HT-29 (cell line): ENCODE measurements at places on chromosomes 12 and 14.

- DNase-seq = no peak
These were observed 54.5 kb upstream of the MMP17 start for GRCh38 chr12:131773582-131774221.

DNA sequence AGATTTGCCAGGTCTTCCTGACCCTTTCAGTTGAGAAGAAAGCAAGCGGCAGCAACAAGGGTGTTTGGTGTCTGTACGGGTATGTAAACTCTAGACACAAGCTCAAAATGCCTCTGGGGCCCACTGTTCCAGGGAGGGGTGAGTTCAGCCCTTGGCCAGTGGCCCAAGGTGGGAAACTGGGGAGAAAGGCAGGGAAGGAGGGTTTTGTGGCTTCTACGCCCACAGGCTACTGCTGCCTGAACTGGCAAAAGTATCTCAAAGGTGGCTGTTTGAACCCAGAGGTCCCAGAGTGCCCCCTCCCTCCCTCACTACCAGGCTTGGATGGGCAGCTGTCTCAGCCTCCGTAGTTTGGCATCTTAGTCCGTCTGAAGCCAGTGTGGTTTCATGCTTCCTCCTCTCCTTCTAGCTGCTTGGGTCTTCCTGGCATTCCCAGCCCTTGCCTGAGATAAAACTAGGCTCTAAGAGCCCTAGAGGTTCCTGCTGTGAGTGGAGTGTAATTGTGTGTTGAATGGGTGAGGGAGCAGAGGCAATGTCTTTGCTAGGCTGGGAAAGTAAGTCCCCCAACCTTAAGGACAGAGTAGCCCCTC, 5.5 kb downstream of the HOXC5 start:
- peak; percentile 57 for DNase-seq

GRCh38 chr12:48285751-48286650, 64.7 kb downstream of the ZNF641 start:
- no peak for DNase-seq

DNA sequence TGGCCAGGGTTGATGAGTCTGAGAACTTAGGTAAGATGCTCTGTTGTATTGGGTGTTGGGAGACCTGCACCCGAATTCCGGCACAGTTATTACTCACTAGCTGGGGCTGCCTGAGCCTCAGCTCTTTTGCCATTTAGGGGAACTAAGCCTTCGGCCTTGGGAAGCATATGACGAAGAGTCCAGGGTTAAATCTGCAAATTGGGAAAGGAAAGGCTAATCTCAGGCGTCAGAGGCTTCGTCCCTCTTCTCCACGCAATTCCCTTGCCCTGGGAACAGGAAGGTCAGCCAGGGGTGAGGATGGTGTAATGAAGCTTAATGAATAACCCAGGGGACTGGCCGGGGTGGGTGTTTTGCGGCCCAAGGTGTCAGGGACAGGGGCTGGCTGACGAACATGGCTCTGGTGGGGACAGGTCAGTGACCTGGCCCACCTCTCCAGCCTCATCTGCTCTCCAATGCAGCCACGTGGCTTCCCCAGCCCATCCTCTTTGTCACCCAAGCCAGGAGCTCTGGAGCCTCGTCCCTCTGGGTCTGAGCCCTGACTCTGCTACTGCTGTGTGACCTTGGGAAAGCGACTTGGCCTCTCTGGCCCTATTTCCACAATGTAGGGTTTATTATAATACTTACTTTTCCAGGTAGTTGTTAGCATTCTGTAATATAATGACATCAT, 3.8 kb upstream of the SDSL start:
- DNase-seq = no peak

- DNase-seq = no peak
These were observed 88.4 kb upstream of the DYNC1H1 start for GRCh38 chr14:101875727-101876554.

- DNase-seq = no peak
These were observed 9.9 kb downstream of the PTPRR start for GRCh38 chr12:70910666-70911065.

GRCh38 chr14:99655521-99655920, 10.6 kb downstream of the HHIPL1 start:
- no peak for DNase-seq

DNA sequence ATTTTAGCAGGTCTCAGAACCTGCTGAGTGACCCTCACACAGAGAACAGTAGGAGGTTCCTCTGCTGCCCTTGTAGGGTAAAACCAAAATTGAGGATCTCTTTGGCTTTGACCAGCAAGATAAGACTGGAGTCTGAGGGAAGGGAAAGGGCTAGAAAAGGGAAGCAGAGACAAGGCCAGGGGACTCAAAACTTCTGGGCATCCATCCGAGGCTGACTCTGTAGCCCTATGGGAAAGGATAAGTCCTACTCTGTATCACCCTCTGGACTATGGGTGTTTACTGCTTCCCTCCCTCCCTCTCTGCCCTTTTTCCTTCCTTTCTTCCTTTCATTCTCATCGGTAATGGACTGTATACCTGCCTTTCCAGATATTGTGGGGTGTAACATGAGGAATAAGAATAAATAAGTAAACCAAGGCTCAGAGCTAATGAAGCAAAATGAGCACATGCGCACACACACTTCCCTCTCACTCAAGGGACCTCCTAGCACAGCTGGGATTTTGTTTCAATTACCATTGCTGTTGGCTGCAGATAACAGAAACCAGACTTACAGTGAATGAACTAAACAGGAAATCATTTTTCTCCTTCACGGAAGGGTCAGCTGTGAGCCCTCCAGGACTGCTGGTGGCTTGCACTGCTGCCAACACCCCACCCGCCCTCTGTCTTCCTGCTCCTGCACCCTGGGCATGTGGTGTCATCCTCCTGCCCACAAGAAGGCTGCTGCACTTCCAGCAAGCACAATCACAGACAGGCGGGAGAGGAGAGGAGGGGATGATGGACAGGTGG, 404.4 kb upstream of the CCDC196 start:
- DNase-seq = no peak

GRCh38 chr14:102421411-102422057, 58.8 kb downstream of the TECPR2 start:
- DNase-seq = no peak

DNA sequence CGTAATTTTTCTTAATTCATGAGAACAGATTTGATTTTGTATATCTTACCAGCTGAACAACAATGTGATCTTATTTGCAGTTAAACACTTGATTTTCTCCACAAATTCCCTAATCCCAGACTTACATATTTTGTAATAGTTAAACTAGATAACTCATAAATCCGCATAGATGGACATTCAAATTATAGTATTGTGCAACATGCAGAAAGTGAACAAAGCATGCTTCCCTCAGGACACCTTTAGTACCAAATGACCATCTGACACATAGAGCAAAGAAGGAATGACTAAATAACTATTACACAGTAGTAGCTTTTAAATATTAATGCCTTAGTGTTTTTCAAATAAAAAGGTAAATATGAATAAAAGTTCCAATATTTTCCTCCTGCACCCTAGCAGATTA, 88.9 kb downstream of the PAWR start:
- no peak for DNase-seq

- DNase-seq = no peak
These were observed 16.9 kb upstream of the STON2 start for GRCh38 chr14:81416981-81417380.

GRCh38 chr12:67698672-67699581, 50.4 kb downstream of the DYRK2 start:
- DNase-seq = no peak

DNA sequence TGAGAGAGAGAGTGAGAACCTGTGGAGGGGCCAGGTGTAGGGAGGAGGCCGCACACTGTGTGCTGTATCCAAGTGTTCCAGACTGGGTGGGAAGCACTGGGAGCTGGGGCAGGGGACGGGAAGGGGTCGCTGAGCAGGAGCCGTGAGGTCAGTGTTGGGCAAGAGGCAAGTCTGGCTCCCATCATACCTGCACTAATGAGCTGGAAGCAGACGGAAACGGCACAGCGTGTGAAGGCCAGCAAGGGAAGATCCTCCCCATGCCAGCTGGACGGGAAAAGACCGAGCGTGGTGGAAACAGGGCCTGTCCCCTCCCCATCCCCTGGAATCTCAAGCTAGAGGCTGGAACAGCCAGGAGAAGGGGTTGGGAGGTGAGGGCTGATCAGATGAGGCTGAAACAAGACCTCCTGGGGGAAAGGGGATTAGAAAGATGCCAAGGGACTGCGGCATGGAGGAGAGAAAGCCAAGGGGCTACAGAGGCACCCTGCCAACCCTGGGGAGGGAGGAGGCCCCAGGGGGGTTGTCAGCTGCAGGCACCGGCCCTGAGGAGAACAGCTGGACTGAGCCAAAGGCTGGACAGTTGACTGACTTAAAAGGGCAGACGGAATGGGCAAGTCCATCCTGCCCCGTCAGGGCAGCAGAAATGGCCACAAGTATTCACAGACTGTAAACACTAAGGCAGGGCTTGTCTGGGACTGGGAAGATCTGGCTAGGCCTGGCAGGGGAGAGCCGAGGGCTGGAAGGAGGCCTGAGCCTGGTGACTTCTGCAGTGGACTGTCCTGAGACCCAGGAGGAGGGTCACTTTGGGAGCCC, 19.0 kb upstream of the LTBP2 start:
- no peak for DNase-seq

GRCh38 chr12:124769163-124769530, 94.5 kb downstream of the SCARB1 start:
- no peak for DNase-seq

GRCh38 chr12:3106579-3106978, 29.4 kb downstream of the TSPAN9 start:
- no peak for DNase-seq

GRCh38 chr14:93107453-93107852, 8.3 kb downstream of the ITPK1 start:
- DNase-seq = no peak

GRCh38 chr14:36373982-36374673, 53.7 kb upstream of the MBIP start:
- DNase-seq = peak; percentile 90

DNA sequence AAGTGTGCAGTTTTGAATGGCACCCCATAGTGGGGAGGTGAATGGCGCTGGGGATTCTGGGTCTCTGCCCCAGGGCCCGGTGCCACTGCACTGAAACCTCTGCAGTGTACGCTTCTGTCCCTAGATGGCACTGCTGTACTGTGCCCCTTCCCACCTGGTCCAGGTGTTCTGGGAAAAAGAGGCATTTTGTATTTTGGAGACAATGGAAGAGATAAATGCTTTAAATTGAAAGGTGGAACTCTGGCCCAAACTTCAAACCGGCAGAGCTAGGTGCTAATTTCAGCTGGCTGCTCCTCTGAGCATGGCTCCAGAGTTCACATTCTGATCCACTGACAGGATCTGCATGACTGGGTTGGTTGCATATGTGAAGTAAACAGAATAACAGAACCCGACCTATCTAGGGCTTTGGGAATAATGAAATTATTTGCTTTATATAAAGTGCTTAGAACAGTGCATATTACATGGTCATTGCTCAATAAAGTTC, 52.2 kb downstream of the KRT80 start:
- DNase-seq = peak; percentile 81

- no peak for DNase-seq
These were observed 18.7 kb downstream of the RCOR1 start for GRCh38 chr14:102610968-102611811.

DNA sequence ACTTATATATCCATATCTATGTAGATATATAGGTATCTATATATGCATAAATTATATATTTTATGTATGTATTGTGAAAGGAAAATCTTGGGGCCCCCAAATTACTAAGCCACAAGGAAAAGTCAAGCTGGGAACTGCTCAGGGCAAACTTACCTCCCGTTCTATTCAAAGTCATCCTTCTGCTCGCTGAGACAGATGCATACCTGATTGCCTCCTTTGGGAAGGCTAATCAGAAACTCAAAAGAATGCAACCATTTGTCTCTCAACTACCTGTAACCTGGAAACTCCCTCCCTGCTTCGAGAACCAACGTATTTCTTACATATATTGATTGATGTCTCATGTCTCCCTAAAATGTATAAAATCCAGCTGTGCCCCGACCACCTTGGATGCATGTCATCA, 58.8 kb upstream of the C14orf132 start:
- DNase-seq = no peak

- DNase-seq = no peak
These were observed 128.1 kb downstream of the PPM1H start for GRCh38 chr12:62806893-62807292.

DNA sequence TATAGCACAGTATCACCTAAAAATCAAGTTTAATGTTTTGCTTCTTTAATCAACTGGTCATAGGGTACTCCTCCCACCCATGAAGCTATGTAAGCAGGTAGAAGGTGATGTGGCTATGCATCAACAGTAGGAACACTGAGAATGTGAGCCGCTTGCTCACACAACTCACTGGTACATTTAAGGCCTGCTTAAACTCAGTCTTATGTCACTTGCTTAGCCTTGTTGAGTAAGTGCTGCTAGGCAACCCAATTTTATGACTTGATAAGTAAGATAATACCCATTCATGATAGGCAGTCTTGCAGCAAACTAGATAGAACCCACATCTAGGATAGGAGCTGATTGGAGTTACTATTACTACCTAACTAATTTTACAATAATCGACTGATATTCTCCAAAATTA, 70.0 kb upstream of the BMP4 start:
- DNase-seq = peak; percentile 76

DNA sequence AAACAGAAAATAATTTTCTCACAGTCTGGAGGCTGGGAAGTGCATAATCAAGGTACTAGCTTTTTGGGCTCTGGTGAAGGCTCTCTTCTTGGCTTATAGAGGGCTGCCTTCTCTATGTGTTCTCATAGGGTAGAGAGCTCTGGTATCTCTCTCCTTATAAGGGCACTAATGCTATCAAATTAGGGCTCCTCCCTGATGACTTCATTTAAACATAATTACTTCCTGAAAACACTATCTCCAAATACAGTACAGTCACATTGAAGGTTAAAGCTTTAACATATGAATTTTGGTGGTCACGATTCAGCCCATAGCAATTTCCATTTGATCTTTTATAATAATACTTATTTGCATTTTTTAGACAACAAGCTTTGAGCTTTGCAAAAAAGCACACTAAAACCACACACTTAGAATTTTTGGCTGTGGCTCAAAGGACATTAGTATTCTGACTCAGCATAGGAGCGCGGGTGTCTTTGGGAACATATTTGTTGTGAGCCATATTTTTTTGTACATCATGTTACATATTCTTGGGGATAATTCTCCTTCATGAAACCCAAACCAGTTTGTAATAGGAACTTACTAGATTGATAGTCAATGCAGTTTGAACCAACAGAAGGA, 808.1 kb upstream of the FBXO33 start:
- DNase-seq = no peak

DNA sequence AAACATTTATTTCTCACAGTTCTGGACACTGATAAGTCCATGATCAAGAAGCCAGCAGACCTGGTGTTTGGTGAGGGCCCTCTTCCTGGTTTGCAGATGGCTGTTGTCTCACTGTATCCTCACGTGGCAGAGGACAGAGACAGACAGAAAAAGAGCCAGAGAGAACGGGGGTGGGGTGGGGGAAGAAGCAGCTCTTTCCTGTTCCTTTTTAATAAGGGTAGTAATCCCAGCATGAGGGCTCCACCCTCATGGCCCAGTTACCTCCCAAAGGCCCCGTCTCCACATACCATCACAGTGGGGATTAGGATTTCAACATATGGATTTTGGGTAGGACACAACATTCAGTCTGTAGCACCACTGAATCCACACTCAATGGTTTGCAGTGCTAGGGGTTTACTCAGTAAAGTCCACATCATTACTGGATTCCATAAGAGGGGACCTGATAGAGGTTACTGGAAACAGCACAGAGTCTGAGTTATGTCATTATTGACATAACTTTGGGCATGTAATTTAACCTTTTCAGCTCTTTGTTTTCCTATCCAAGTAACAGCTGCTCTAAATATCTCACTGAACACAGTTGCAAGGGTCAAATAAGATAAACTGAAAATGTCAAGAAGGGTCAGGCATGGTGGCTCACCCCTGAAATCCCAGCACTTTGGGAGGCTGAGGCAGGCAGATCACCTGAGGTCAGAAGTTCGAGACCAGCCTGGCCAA, 53.2 kb downstream of the RPAP3 start:
- DNase-seq = no peak

GRCh38 chr12:89235189-89235993, 116.9 kb downstream of the DUSP6 start:
- no peak for DNase-seq
